ENCODE measurements at places on chromosomes 3 and 15.

DNA sequence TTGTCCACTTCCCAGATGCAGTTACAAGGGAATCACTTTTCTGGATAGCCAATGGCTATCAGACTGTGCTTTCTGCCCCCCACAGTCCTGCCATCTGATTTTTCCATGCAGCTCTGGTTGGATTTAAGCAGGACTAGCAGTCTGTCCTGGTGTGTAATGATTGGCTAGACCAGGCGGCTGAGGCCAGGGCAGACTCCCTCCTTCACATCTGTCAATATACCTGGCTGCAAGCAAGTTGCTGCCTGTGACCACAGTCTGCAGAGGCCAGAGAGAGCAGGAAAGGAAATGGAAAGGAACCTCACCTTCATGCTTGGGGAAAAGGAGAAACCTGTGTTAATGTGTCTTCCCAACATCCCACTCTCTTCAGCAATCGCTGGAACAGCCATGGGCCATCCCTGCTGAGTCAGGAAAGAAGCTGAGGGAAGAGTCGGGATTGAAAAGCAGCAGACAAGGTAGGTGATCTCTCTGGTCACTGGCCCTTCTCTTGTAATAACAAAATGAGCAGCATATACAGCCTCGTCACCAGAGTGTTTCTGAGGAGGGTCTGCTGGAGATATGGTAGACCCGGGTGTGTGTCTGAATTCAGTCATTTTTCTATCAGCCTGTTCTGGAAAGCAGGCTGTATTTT lies 126.7 kb upstream of the PHLDB2 start:
- no peak for DNase-seq

DNA sequence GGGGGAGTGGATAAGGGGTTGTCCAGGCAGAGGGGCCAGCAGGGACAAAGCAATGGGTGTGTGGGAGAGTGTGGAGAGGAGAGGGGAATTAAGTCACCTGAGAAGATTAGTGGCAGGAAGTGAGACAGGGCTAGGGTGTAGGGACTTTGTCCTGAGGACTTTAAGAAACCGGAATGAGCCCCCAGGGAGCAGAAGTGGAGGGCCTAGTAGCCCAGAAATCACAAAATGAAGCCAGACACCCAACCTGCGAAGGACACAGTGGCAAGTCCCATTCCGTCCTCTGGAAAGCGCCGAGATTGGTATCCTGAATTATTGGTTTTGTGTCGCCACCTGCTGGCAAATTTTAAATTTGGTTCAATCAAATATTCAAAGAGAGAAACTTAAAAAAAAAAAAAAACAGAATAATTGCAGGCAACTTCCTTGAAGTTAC lies 78.0 kb upstream of the SLC25A36 start:
- DNase-seq, result peak; percentile 55

GRCh38 chr3:123287962-123288302 lies 86.2 kb downstream of the SEC22A start:
- DNase-seq, result no peak

GRCh38 chr15:96348112-96349027 lies 17.9 kb downstream of the NR2F2 start:
- DNase-seq, result no peak

GRCh38 chr3:58521917-58522631 lies 14.9 kb downstream of the ACOX2 start:
- DNase-seq, result no peak

GRCh38 chr3:129598484-129598883 lies 8.0 kb downstream of the PLXND1 start:
- DNase-seq, result no peak

GRCh38 chr3:88779482-88779881 lies 327.9 kb upstream of the EPHA3 start:
- DNase-seq, result no peak

- DNase-seq, result no peak
Observed at GRCh38 chr3:194269610-194270145, 81.5 kb downstream of the CPN2 start.

DNA sequence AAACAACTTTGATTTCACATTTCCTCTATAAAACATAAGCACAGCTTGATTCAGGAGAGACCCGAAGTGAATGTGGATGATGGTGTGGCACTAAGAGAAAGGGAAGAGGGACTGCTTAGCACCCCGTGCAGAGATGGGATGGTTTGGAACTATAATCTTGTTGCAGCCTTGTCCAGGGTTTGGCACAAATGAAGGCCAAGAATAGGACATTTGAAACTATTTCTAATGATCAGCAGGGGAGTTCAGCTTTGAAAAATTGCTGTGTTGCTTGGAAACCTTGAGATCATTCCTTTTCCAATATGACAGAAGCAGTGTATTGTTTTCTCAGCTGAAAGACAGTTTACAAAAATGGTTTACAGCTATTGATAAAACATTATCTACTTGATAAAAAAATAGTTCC lies 49.7 kb downstream of the ASB7 start:
- DNase-seq, result no peak

DNA sequence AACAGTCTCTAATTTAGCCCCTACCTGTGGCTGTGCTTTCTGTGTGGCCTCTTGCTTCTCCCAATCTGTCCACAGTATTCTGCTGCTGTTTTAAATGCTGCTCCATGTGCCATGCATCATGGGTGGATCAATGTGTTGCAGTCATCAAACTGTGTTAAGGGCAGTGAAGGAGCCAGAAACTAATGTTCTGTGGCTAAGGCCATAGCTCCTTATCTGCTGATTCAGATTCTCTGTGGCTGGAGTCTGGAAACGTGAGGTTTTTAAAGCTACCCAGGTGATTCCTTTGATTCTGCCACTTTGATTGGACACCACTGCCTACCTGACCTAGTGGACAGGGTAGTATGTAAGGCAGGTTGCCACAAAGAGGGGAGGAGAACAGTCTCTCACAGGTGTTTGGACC lies 44.8 kb downstream of the MORC1 start:
- DNase-seq, result no peak

DNA sequence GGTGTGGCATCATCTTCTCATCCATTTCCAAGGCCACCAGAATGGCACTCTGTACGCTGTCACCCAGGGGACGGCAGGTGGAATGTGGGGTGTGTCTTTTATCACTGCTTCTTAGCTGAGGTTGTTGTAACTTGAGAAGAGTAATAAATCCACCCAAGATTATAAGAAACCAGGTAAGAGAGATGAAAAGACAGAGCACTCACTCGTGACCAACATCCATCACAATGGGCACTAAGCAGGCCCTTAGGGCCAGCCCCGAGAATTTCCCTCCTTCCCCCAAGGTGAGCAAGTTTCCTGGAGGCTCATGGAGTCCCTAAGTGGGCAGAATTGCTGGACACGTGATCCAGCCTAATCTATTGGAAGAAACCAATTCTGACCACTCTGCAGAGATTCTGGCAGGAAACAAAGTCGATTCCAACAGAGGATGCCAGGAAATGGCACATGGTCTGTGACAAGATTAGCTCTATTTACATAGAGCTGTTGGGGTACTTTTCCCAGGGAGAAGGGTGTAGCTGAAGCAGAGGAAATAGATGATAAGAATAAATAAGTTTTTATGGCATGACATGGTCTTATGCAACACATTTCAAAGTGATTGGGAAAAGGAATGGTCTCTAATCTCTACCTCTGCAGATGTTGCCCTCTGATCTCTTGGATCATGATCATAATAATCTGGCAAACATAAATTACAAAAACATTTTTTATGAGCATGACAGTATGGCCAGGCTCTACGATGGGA lies 22.5 kb downstream of the SLC6A20 start:
- no peak for DNase-seq

- DNase-seq, result no peak
Observed at GRCh38 chr15:60551147-60551780, 72.3 kb upstream of the ICE2 start.

- DNase-seq, result no peak
Observed at GRCh38 chr3:126132751-126133511, 47.5 kb downstream of the ALDH1L1 start.

DNA sequence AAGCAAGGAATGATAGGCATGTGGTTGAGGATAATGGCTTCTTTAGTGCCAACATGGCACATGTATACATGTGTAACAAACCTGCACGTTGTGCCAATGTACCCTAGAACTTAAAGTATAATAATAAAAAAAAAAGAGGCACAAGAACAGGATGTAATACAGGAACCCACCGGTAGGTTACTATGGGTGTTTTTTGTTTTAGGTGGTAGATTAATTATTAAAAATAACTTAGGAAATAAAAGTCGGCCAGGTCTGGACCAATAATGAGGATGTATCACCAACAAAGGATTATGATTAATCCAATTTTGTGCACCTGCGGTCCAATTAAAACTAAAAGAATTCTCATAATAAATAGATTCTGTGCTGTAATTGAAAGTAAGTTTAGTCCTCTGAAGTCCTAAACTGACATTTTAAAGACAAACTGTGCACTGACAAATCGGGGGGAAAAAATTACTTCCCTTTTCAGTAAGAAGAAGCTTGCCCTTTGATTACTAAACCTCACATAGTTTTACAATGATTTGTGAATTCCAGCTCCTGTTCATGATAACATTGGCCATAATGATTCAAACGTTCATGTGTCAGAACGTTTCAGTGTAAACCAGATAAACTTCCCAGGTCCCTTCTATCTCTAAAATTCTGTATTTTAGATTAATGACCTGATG lies 62.2 kb downstream of the CASR start:
- DNase-seq, result no peak

GRCh38 chr3:16186565-16186964 lies 12.1 kb downstream of the GALNT15 start:
- DNase-seq, result no peak

GRCh38 chr3:49901366-49902339 lies 2.0 kb downstream of the MST1R start:
- no peak for DNase-seq

GRCh38 chr15:74199297-74199652 lies 3.3 kb downstream of the STRA6 start:
- no peak for DNase-seq

- no peak for DNase-seq
Observed at GRCh38 chr3:154598166-154598565, 168.2 kb upstream of the GPR149 start.

GRCh38 chr3:16407366-16407765 lies 106.1 kb downstream of the RFTN1 start:
- no peak for DNase-seq

- no peak for DNase-seq
Observed at GRCh38 chr15:88699861-88700260, 61.0 kb downstream of the ISG20 start.

DNA sequence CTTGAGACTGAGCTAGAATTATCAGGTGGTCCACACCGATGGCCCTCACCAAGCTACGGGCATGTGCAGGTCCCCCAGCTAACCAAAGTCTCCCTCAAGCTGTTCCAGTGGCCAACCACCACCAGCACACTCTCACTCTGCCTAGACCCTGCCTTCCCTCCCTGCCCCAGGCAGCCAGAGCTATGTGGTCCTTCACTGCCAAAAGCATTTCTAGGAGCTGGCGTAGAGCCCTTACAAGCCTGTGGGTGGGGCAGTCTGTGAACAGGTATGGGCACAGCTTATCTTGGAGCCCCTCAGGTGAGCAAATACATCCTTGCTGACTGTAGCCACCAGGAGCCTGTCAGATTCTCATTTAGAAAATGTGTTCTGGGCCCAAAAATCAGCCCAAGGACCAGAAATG lies 159.8 kb upstream of the PPP2R3A start:
- DNase-seq, result no peak

DNA sequence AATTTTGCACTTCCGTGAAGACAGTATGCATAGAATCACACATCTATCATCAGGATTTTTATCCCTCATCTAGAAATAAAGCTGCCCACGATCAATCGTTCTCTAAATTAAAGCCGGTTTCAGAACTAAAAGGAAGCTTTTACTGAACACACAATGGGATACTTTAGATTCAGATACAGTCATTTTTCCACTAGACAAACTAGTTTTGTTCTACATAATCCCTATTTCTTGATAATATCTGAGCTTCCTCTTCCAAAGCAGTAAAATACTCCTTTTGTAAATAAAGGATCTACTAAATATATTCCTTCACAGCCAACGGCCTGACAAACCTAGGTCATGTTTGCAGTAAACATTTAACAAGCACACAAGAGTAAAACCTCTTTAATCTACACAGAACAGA lies 2.0 kb upstream of the GANC start:
- no peak for DNase-seq

DNA sequence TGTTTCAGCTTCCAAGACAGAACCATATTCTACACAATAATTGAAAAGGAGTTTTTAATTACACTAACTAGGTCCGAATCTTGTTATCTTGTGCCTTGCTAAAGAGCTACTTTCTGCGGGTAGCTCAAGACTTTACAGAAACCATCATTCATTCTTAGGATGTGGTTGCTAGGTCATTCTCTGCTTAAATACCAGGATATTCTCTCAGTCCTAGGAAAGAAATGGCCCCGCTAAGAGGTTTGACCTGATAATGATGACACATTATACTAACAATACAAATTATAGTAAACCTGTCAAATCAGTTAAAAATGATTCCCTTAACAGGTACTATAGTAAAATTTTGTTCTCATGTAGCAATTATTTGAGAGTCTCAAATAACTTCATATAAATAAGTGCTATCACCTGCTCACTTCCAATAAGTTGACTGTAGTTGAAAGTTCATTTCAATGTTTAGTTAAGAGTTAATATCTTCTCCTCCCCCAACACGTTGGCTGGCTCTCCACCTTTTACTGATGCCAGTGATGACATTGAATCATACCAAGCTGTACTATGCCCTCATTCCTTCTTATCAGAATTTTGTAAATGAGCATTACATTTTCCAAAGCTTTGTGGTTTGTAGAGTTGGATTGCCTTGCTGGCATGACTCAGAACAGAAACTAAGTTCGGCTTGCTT lies 3.6 kb upstream of the C3orf85 start:
- no peak for DNase-seq

DNA sequence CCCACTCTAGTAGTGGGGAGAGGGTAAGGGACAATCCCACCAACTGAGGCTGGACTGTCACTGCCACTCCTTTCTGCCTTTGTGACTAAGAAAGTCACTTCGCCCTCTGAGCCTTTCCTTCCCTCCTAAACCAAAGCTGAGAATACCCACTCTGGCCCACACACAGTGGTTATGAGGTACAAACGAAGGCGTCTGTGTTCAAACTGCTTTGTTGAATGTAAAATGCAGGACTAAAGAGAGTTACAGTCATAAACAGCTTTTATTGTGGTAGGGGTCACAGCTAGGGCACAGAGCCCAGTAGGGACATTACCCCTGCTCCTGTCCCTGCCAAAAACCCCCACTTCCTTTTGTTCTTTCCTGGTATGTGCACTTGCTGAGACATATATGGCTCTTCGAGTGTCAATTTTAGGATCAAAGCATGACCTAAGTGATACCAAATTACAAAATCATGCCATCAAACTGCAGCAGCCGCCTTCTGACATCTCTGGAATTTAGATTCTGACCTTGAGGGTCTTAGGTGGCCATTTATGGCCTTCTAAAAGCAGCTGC lies 45.1 kb downstream of the CTDSPL start:
- DNase-seq, result no peak

DNA sequence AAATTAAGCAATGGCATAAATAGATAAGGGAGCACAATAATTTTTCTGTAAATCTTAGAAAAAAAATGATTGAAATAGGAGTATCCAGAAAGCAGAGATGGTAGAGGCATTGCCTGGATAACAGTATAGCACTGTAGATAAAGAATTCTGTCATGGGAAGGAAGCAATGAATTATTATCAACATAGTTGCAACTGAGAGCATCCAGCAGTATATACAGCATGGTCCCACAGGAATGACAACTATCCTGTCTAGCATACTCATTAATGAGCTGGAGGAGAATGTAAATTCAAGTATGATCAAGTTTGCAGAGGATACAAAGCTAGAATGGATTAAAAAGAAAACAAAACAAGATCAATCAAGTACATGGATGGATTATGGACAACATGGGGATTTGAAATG lies 90.8 kb downstream of the DPH6 start:
- no peak for DNase-seq

- DNase-seq, result no peak
Observed at GRCh38 chr3:146117406-146118285, 43.3 kb downstream of the PLOD2 start.

Data from NCI-H2081 treated with DMSO at 0.1 percent for 48 hours (cell line).